ENCODE measurements at places on chromosomes 2 and 18.

DNA sequence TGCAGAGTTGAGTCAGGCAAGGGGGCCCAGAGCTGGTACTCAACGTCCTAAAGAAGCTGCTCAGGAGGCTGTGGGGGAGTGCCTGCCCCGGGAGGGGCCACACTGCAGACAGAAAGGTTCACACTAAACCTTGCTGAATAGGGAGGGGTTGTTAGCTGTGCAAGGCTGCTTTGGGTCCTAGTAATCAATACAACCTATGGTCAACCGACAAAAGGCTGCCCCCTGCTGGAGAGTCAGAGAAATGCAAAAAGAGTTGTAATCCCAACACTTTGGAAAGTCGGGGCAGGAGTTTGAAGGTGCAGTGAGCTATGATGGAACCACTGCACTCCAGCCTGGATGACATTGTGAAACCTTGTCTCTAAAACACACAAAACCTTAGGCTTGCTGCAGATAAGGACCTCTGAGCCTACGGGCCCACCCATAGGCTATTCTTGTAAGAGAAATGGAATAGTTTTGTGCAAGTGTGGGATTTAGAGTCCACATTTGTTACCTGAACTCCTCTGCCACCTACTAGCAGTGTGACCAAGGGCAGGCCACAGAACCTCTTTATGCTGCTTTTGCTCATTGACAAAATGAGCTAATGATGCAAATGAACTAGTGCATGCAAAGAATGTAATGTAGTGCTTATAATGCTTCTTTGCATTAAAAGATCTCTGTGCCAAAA lies 81.5 kb downstream of the PRPF40A start:
- peak; percentile 70 for DNase-seq

DNA sequence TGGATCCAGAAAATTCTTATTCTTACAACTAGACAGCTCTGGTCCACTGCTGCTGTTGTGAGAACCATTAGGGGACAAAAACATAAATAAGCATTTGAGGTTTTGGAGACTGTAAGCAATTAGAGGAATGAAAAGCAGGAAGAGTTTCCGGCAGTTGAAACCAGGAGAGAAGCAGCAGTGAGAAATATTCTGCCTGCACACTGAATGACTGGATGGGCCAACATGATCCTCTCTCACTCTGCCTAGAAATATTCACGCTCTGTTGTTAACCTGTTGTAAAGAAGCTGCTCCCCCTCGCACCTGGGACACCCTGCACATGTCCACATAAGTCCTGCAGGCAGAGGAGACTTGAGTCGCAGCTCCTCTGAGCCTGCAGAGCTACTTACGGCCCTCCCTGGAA lies 60.4 kb upstream of the RNF152 start:
- DNase-seq, result no peak

DNA sequence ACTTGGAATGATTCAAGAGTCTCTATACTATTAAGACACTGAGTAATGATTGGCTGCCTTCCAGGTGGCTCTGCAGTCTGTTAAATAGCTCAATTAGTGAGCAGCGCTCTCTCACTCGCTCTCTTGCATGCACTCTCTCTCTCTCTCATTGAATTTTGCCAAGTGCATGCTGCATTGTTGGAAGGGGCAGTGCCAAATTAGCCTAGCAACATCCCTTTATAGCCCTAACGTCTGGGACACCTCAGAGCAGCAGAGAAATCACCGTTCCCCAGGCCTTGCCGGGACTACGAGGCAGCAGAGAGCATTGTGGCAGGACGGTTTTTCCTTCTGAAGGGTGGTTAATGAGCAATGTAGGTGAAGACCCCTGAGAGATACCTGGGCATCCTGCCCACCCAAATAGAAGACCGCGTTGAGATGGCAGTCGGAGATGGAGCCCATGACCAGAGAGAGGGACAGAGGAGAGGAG lies 447.6 kb upstream of the POU3F3 start:
- no peak for DNase-seq

DNA sequence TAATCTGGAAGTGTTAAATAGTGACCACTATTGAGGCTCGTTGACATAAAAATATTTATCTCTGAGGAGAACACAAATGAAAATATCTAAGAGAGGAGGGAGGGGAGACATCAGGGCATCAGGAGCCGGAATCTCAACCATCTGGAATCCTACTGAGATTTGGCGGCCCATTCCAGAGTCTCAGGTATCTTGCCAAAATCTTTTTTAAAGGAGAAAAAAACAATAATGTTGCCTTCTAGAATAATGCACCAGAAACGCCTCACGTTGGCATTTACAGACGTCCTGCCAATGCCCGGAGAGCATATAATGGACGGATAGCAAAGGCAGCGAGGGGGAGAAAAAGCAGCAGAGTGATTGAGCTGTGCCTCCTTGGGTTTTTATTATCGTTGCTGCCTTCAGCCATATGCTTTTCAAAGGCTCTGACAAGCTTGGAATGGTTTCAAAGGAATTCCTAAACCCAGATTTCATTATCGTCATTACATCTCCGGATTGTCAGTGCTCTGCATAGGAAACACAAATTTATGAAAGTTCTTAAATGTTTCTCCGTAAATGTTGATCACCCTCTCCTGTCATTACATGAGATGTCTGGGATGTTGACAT lies 30.9 kb upstream of the EGR4 start:
- no peak for DNase-seq

- no peak for DNase-seq
These were observed 57.9 kb downstream of the TLK1 start for GRCh38 chr2:171102802-171103201.

- DNase-seq, result no peak
These were observed 9.3 kb downstream of the MEIS1 start for GRCh38 chr2:66443979-66444861.

GRCh38 chr18:9986156-9986930 lies 72.5 kb downstream of the VAPA start:
- DNase-seq, result no peak

DNA sequence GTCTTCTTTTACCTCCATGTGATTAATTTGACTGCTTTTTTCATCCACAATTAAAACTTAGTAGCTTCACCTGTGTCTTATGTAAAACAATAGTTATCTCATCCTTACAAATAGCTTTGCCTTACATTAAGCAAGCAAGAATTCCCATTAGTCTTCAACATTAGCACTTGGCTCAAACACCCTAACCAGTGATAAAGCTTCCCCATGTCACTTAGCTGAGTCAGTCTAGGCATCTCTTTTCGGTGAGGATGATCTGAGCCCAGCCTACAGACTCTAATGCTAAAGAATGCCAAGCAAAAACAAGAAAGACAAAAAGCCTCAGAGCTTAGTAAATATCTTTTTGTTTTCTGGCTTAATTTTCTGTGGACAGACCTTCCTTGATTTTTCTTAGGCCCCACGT lies 26.1 kb downstream of the GAD1 start:
- no peak for DNase-seq

- DNase-seq, result no peak
These were observed 1049.3 kb upstream of the CDH2 start for GRCh38 chr18:29226213-29226612.

DNA sequence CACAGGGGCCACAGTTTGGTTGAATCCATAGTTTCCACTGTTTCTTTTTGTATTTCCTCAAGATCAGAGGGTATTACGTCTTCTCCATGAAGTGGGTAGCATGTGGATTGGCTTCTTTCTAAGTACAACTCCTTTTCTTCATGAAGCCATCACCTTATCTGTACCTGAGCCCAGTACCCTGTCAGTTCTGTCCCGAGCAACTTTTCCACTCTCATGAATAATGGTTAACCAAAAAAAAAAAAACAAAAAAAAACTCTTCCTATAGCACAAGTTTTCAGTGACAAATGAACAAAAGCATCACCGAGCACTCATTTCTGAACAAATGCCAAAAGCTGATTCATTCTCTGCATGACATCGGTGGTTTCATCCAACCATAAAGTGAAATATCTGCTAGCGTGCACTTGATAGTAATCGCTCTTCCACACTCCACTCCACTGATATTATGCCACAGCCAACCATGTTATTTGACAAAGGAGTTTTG lies 53.0 kb upstream of the CCDC150 start:
- DNase-seq, result no peak

- no peak for DNase-seq
These were observed 51.6 kb downstream of the RRM2 start for GRCh38 chr2:10174173-10174572.

DNA sequence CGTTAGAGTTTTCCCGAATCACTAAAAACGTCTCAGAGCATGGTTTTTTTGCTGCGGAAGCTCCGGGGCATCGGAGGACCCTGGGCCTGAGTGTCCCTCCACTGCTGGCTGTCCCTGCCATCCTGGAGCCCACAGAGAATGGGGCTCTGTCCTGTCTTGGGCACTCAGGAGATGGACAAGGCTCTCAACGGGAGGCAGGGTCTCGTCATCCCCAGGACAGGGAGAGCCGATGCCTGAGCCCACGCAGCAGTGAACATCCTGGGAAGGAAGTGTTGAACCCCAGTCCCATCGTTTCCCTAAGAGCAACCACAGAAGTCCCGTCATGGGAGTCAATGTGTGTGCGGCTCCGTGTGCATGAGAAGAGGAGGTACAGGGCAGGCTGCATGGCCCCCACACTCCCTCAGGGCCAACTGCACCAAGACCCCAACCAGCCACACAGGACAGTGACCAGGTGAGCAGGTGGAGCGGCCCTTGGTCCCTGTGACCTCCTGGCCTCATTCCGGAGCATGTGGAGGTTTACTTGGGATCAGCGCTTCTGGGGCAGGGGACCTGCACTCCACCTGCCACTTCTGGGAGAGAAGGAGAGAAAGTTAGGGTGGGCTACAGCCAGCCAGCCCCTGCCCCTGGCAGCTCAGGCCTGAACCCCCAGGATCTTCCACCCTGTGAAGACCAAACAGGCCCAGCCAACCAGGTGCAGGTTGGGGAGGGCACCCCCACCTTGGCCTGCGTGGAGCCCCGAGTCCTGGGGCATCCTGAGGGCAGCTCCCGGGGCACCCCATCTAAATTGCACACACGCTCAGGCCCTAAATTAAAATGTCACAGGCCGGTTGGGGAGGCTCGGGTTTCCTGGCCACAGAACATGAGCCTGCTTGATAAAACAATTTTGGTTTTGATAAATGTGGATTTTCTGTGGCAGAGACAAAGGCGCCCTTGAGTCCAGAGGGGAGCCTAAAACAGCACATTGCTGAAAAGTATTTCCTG lies 3.1 kb upstream of the SNED1 start:
- no peak for DNase-seq

- DNase-seq, result no peak
These were observed 36.6 kb upstream of the SIGLEC15 start for GRCh38 chr18:45788861-45789260.

GRCh38 chr2:240255811-240256703 lies 115.6 kb upstream of the OTOS start:
- DNase-seq, result no peak
